ENCODE measurements at places on chromosomes 4 and X. TPM values are rescaled to one million over a fixed set of nuclear protein-coding genes. Genes with fewer than 3 reads are reported as not detected.

The THAP9 gene
- total RNA-seq: 4.1 TPM

The CT45A1 gene
- total RNA-seq: not detected

The MAGEC1 gene
- not detected for total RNA-seq

The TRAM1L1 gene
- 0.36 TPM for total RNA-seq

The ESX1 gene
- not detected for total RNA-seq

The PCDH11X gene
- total RNA-seq: not detected

The BANK1 gene
- under 0.01 TPM for total RNA-seq

The GPM6B gene
- 2.4 TPM for total RNA-seq

The BEX2 gene
- 0.38 TPM for total RNA-seq

The CT45A6 gene
- total RNA-seq: not detected

The MAGEB10 gene
- not detected for total RNA-seq

The DUX4 gene
- total RNA-seq: not detected

Measured in endothelial cell of coronary artery (primary cell).